ENCODE measurements at places on chromosomes 13 and 19.

DNA sequence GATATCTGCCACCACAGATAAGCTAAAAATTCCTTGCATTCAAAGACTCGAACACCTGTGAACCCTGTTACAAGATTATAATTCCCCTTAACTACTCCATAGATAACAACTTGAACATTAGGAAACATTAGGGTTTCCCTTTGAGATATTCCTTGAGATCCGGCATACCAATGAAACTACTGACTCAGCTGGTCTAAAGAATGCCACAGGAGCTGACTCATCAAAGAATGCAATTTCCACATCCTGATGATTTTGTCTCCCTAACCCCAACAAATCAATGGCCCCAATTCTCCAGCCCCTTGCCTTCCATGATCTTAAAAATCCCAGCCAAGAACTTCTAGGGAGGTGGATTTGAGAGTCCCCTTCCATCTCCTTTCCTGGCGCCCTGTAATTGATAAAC lies 35.6 kb upstream of the ZNF599 start:
- DNase-seq: no peak

DNA sequence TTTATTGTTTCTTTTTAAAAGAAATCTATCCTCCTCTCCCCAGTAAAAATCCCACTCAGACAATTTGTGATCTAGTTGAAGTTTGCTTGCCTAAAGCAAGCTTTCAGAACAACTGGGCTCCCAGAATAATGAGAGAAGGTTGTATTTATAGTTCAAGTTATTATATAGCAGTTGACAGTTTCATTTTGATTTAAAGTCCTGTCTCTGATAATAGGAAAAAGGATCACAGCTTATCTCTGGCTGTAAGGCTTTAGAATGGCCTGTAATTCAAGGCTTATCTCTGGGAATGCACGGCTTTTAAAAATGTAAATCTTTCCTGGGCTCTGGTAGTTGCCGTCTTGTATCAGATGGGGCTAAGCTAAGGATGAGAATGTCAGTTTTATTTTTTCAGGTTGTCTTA lies 123.3 kb upstream of the TMTC4 start:
- DNase-seq: no peak

DNA sequence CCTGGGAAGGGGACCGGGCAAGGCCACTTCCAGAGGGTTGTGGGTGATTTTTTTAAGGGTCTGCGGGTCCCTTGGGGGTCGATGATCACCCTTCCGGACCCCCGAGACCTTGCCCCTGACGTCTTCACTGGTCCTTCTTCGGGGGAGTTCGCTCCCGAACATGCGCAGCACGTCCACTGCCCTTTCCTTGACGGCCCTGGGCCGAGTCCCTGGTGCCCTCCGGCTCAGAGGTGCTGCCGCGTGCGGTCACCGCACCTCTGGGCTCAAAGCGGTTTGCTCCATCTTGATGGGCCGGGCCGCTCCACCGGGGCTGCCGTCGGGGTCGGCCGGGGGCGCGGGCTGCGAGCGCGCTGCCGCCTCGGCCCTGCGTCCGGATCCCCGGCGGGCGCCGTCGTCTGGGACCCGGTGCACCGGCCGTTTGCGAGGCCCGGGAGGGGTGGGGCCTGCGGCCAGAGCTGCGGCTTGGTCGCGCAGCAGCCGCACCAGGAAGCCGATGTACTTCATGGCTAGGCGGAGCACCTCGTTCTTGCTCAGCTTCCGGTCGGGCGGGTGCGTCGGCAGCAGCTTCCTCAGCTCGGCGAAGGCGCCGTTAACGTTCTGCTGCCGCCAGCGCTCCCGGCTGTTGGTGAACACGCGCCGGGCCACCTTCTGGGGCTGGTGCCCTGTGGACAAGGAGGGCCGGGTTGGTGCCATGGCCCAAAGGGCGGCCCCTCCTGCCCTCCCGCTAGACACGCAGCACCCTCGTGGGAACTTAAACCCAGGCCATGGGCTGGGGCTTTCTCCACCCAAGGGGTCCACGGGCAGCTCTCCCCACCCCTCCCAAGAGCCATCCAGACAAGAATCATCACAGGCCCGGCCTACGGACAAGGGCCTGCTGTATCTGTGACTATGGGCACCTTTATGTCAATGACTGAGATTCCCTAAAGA lies 3.3 kb downstream of the LYL1 start:
- DNase-seq: no peak

- DNase-seq: no peak
Measured at GRCh38 chr13:109198585-109198984, 569.2 kb downstream of the MYO16 start.

DNA sequence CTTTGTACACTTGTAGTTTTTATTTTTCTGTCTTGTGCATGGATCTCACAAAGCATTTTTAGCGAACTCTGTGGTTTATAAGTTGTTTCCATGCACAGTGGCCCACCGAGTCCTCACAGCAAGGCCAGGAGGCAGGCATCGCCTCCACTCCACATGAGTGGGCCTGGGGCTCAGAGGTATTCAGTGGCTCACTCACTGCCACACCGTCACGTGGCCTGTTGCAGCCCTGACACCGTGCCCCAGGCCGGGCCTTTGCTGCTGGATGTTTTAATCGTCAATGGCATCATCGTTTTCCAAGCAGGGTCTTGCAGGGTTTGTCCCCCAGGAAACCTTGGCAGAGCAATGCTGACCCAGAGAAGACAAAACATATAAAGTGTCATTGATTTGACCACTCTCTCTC lies 59.8 kb downstream of the SPACA7 start:
- no peak for DNase-seq

DNA sequence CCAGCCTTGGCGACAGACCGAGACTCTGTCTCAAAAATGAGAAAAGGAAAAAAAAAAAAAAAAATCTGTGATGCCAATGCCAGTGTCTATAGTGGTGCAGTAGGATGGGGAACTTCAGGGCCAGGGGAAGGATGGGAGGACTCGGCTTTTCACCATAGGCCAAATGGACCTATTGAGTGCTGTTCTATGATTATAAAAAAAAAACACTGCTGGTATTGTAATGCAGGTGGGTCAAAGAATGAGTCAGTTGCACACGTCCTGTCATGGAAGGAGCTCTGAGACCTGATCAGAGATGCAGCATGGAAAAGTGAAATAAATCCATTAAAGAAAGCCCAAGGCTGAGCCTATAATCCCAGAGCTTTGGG lies 7.0 kb downstream of the DNAJB1 start:
- DNase-seq: no peak

- DNase-seq: no peak
Measured at GRCh38 chr13:51845574-51846318, 769 bp upstream of the TMEM272 start.

DNA sequence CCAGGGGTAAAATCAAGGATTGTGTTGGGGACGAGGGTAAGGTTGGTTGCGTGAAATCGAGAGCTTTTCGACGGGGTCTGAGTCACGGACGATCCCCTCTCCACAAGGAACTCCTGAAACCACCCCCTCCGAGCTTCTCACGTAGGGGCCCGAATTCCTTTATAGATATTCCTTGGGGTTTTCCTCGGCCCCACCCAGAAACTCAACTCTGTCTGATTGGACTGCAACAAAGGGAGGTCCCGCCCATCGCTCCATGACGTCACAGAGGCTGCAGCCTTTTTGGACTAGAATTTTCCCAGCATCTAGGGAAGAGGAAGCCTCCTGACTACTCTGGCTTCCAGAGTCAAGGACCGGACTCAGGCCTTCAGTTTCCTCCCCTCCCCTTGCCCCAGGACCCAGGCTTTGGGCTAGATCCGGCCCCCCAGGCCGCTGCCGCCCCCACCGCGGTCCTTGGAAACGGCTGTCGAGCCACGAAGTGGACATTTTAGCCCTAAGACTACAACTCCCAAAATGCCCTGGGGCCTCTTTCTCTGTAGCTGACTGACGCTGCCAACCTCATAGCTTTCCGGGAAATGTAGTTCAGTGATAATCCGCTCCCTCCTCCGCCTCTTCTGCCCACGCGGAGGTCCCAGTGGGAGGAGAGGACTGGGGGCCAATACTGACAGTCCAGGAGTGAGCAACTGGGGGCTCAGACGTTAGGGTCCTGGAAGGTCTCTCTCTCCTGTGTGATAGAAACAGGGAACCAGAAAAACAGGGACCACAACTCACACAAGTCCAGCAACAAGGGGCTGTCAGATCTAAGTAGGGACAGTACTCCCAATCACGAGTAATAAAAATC lies at the start of gene IZUMO1:
Gene IZUMO1, minus strand, starts transcription at position 172 of the 838 bp plus-strand sequence. CDS start 1,050 bp downstream, outside the sequence.
- DNase-seq: peak; percentile 83

- no peak for DNase-seq
Measured at GRCh38 chr13:50203256-50203941, 188.2 kb downstream of the KCNRG start.

GRCh38 chr19:10104130-10104513 lies 1.6 kb upstream of the ANGPTL6 start:
- DNase-seq: no peak

GRCh38 chr19:40553885-40554857 lies 22.5 kb upstream of the SHKBP1 start:
- DNase-seq: no peak

GRCh38 chr19:22622901-22623840 lies 11.0 kb upstream of the ZNF492 start:
- DNase-seq: peak; percentile 25

GRCh38 chr19:32287086-32287485 lies 58.3 kb upstream of the ZNF507 start:
- no peak for DNase-seq

GRCh38 chr19:7637374-7638256 lies 705 bp downstream of the STXBP2 start:
- DNase-seq: peak; percentile 29

DNA sequence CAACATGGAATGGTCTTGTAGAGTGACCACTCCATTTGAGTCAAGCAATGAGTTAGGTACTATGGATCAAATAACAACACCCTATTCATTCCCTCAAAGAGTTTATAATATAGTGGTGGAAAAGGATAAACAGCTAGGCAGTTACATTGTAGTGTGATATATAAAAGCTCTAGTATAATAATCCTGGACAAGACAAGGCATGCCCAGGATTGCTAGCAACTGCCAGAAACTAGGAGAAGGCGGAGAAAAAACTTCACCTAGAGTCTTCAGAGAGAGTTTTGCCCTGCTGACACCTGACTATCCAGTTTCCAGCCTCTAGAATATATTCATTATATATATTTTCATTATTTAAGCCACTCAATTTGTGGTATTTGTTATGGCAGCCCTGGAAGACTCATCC lies 530.6 kb downstream of the KLF12 start:
- DNase-seq: no peak

GRCh38 chr19:54100561-54100960 lies at the start of gene OSCAR:
TSS of gene OSCAR (minus strand) at chr19:54100803. CDS start at chr19:54100792, 11 bp downstream.
- DNase-seq: peak; percentile 49

DNA sequence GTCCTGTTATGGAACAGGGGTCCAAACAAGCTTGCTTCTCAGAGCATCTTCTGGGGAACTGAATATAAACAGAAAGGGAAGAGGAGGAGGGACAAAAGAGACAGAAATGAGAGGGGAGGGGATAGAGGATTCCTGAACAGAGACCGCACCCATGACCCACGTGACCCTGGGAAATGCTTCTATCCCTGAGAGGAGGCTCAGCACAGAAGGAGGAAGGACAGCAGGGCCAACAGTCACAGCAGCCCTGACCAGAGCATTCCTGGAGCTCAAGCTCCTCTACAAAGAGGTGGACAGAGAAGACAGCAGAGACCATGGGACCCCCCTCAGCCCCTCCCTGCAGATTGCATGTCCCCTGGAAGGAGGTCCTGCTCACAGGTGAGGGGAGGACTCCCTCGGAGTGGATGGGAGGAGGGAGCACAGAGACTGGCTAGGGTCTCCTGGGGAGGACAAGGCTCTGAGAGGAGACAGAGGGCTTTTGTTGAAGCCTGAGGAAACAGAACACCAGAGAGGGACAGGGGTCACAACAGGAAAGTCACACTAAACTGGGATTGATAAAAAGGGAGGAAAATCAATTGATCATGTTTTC lies at the start of gene CEACAM6:
Gene CEACAM6, plus strand, starts transcription at position 203 of the 586 bp plus-strand sequence. Its CDS starts 109 bp downstream, at position 312.
- DNase-seq: no peak

- DNase-seq: no peak
Measured at GRCh38 chr19:41981724-41982123, 12.3 kb downstream of the ATP1A3 start.

DNA sequence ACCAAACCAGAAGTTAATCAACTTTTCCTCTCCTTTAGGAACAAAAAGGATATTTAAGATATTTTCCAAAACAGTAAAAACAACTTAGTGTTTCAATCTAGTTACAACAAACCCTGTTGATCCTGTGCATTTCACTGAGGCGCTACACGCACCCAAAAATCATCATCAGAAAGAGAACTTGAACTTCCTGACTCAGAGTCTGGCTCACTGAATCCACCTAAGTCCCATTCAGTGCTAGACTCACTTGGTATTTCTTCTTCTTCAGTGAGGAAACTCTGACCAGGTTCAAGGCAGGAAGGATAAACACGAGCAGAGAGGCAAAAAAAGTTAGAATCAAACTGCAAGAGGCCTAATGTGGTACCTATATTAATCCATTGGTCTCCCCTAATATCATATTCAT lies 2.2 kb downstream of the KBTBD6 start:
- no peak for DNase-seq

DNA sequence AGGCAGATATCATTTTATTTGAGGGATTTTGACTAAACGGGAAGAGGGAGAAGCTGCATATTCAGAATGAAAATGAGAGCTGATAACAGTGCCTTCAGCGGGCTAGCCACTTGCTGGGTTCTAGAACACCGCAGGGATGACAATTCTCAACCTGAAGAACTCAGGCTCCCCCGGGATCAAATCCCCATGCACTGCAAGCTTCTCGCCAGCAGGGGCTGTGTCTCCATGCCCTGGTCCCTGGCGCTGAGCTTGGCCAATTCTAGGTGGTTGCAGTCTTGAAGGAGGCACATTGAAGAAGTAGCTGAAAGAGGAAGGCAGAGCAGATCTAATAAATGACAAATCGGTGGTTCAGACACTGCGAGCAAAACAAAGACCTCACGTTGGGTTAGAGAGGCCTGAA lies 128.7 kb downstream of the UQCRFS1 start:
- no peak for DNase-seq

DNA sequence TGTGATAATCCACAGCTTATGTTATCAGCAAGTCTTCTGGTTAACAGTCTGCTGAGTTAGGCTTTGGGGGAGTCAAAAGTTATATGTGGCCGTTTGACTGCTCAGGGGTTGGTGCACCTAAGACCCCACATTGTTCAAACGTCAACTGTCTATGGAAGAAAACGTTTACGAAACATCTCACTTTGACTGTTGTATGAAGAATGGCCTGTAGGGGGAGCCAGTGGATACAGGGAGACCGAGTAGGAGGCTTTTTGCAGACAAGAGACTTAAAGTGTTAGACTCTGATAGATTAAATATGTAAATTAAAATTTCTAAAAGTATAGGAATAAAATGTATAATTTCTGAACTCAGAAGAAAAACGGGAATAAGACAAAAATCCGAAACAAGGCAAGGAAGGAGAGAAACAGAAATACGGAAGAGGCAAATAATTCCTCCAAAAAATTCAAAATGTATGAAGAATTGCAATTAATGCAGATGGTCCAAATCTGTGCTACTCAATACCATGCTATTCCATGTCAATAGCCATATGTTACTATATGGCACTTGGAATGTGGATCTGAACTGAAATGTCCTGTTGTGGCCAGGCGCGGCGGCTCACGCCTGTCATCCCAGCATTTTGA lies 37.8 kb downstream of the TNFSF14 start:
- DNase-seq: peak; percentile 85

GRCh38 chr19:966485-967088 lies 17.6 kb upstream of the WDR18 start:
- no peak for DNase-seq

- peak; percentile 51 for DNase-seq
Measured at GRCh38 chr19:42253245-42254088, 1.5 kb downstream of the ERF start.

- DNase-seq: no peak
Measured at GRCh38 chr13:24225930-24226329, 65.4 kb downstream of the SPATA13 start.

GRCh38 chr13:112719556-112719955 lies 29.7 kb downstream of the ATP11A start:
- DNase-seq: no peak

- DNase-seq: no peak
Measured at GRCh38 chr13:32951580-32951979, 64.6 kb upstream of the KL start.

GRCh38 chr19:1232652-1233072 lies 5.1 kb downstream of the CBARP start:
- no peak for DNase-seq
